ENCODE measurements at places on chromosomes 4 and X.

DNA sequence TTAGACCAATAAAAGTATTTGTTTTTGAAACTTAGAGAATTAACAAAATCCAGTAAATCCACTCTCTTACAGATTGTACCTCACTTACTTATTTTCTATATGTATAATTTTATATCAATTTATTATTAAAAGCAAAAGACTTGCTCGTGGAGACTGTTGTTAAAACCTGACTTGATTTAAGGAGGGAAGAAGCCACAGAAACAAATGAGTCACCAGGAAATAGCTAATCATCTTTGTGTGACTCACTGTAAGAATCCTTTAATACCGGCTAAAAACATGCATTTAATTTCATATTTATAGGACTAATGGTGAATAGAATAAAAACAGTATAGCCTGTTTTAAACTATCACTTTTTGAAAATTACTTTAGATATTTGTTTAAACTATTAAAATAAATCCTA, 29.9 kb upstream of the UBE2NL start:
- no peak for DNase-seq

DNA sequence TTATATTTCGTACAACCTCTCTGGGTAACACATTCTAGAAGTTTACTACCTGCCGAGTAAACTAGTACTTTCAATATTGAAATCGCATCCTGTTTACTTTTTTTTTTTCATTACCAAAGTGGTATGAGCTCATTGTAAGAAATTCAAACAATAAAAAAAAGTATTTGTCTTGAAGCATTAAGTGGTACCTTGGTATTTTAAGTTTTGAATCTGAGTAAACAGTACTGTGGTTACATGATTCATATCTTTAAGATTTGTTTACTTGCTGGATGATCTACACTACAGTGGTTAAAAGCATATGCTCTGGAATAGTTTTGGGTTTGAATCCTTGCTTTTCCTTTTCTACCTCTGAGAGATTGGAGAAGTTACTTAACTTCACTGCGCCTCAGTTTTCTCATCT, 3.8 kb upstream of the MMGT1 start:
- DNase-seq = no peak

- no peak for DNase-seq
Observed at GRCh38 chr4:176636292-176636691, 156.4 kb downstream of the VEGFC start.

DNA sequence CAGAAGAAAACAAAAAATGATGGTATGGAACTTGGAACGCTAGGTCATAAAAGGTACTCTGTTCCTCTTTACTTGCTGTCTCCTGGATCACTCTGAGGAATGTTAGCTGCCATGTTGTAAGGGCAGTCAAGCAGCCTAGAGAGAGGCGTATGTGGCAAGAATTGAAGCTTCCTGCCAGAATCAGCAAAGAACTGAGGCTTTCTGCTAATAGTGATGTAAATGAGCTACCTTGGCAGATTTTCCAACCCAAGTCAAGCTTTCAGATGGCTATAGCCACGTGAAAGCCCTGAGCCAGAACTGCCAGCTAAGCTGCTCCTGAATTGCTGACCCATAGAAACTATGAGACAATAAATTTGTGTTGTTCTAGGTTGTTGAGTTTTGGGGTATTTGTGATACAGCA, 38.7 kb downstream of the AASDH start:
- DNase-seq = no peak

DNA sequence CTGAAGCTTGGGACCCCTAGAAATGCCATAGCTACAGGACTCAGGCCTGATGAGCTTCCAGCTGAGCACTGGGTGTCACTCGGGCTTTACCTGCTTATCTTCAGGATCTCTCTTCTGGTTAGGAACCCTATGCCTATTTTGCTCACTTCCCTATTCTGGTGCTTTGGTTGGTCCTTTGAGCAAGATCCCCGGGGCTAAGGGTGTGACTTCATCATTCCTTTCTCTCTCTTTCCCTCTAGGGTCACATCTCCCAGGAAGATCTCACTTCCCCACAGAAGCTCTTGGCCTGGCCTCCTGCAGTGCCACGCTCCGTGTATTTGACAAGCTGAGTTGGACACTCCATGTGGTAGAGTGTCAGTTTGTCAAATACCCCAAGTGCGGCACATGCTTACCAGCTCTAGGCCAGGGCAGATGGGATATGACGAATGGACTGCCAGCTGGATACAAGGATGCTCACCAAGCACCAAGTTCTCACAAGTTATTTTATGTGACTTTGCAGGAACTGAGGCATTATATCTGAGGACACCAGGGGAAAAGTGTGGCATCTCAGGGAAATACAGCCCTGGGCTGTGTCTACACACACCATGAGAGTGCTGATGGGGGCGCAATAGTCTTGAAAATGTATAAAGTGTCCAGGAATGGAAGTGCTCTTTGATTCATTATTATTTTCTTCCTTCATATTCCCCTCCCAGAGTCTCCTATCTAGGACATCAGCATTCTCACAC, 21.1 kb downstream of the VSIG4 start:
- DNase-seq = no peak

GRCh38 chr4:117868201-117868600, 166.1 kb upstream of the NDST3 start:
- DNase-seq = no peak

GRCh38 chr4:150415213-150415612, 166.7 kb upstream of the MAB21L2 start:
- no peak for DNase-seq

DNA sequence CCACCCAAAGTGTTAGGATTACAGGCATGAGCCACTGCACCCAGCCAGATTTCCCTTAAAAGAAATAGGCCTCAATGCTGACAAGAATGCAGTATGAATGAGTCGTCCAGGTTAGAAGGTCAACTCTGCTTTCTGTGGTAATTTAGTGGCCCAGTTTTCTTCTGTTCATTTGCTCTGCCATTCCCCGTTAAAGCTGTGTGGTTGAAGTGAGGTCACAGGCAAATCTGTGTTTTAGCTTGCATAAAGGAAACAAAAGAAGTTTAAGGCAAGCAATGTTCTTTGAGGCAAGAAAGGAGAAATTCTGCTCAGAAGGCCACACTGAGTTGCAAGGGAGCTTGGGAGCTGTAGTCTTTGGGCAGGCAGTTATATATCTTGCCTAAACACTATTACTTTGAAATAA, 176.8 kb downstream of the LARP7 start:
- no peak for DNase-seq

DNA sequence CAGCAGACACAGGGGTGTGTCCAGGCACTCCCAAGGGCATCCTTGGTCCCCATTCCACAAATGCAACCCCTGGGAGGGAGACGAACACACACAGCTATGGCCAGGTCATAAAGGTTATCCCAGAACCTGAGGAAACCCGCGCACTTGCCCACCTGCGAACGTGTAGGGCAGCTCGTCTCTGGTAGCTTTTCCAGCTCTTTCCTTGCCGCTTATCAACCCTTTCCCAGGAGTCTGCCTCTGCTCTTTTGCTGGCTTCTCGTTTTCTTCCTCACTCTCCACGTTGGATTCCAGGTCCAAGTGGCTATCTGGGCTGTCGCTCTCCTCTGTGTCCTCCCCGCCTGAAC, 13.5 kb downstream of the NOP14 start:
- no peak for DNase-seq

DNA sequence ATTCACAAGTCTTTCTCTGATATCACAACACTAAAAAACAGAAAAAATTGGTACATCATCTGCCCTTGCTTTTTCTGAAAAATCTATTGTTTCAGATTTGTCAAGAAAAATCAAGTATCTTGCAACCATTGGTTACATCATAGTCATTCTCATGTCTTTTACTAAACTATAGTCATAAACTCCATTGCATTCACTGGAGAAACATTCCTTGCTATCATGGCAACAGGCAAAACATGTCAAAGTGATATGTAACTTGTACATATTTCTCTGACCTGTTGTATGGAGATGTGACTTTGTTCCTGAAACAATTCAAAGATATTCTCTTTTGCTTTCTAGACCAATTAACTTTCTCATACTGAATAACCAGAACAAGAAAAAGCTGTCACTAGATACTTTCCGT, 121.9 kb upstream of the ANK2 start:
- DNase-seq = no peak

GRCh38 chr4:176788248-176788647, 4.5 kb downstream of the VEGFC start:
- DNase-seq = no peak

DNA sequence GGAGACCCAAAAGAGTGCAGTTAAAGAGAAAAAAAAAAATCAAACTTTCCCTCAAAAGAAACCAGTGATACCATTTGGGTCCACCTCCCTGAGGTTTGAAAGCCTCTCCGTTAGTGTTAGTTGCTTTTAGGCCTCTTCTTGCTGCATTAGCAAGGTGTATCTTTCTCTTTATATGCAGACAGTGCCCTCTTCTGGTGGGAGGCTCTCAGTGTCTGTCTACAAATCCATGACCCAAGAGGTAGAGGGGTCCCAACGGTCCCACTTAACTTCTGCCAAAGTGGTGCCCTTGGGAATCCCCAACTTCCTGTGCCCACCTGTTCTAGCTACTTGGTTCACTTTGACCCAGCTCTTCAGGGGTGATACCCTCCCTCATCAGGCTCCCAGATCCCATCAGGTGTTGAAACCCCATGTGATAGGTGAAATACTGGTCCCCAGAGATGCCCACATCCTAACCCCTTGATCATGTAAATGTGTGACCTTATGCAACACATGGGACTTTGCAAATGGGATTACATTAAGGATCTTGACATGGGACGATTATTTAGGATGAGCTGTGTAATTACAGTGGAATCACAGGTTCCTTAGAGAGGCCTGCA, 63.7 kb upstream of the CD99 start:
- DNase-seq = peak; percentile 7

- peak; percentile 76 for DNase-seq
Observed at GRCh38 chr4:151015459-151016347, 619 bp upstream of the LRBA start.

GRCh38 chr4:71402616-71403015, 63.8 kb downstream of the SLC4A4 start:
- no peak for DNase-seq

DNA sequence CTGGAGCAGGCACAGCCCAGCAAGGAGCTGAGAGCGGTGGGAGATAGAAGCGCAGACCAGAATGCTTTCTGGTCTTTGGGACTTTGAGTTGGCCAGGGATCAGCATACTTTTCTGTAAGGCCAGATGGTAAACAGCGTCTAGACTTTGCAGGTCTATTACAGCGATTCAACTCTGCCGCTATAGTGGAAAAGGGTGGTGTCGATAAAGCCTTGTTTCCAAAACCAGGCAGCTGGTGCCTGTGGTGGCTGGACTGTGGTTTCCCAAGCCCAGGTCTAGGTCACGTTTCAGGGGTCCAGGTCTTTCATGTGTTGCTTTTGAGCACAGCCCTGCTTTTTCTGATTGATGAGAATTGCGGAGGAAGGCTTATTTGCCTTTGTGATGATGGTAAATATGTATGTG, 40.1 kb downstream of the HTT-AS start:
- no peak for DNase-seq

DNA sequence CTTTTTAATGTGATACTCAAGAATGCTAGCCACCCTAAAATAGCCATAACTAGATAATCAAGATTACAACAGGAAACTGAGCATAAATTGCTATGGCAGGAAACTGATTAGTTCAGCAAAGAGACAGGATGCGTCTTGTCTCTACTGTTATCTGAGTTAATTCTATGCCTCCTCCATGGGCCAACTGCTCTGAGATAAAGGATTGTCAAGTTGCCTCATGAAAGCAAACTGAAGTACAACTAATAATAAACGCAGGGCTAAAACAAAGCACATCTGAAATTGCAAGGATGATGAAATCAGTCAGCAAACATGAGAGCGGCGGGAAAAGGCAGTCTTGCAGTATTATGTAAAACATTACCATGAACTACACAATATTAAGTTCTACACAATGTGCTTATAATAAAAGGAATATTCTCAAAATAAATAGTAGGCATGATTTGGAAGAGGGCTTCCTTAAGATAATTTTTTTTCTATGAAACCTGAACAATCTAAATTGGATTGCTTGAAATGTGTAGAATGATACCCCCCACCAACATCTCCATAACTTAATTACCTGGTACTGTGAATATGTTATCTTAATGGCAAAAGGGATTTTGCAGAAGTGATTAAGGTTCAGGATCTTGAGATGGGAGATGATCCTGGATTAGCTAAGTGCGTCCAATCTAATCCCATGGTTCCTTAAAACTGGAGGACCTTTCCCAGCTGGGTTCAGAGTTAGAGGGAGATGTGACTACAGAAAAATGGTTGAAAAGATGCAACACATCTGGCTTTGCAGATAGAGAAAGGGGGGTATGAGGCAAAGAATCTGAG, 65.9 kb downstream of the ANTXR2 start:
- DNase-seq = no peak

GRCh38 chr4:129972257-129972656, 876.3 kb downstream of the C4orf33 start:
- DNase-seq = no peak

GRCh38 chrX:43861750-43862149, 20.5 kb downstream of the MAOB start:
- DNase-seq = no peak

DNA sequence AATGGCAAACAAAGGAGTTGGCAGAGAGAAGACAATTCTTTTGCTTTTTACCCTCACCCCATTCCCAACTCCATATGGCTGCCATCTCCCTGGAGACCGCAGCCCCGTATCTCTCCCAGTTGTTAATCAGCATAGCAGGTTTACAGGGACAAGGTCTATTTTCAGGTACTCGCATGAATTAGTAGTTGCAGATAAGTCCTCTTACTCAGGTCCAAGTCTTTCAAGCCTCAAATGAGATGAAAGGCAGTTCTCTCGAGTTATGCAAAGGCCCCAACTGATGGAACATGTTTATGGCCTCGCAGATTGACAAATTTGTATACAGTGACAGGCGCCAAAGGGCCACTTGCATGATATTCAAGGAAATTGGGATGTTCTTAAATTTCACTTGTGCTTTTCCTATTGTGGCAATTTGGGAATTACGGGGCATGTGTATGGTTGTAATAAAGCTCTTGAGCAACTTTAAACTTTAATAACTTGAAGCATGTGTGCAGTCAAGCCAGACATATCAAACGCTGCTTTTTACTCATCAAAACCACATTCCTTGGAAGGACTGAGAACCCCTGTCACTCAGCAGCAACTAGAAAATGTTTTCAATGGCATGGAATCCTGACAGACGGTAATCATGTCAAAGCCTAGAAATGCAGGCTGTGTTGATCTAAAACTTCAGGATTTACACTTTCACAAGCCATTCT, 45.1 kb downstream of the KDR start:
- no peak for DNase-seq

- no peak for DNase-seq
Observed at GRCh38 chrX:80174925-80175574, 160.5 kb downstream of the TBX22 start.

GRCh38 chr4:154478128-154478527, 13.5 kb downstream of the DCHS2 start:
- no peak for DNase-seq

DNA sequence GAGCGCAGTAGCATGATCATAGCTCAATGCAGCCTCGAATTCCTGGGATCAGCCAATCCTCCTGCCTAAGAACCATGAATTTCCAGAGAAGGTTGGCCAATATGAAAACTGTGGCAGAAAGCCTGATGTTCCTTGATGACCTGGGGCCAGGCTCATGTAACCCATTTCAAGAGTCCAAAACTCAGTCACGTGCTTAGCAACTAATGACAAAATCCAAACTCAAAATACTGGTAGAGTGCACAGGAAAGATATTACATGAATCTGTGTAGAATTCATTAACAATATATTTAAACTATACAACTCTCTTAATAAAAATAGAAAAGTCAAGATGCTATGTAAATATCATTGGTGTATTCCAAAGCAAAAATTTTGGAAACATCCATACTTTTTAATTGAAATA, 265.7 kb upstream of the NDST3 start:
- DNase-seq = no peak

- no peak for DNase-seq
Observed at GRCh38 chrX:148811236-148811635, 310.8 kb downstream of the AFF2 start.

- DNase-seq = no peak
Observed at GRCh38 chr4:25927361-25928195, 13.6 kb downstream of the SMIM20 start.

Data from T follicular helper cell (primary cell).